ENCODE measurements at places on chromosomes 6 and 20.

DNA sequence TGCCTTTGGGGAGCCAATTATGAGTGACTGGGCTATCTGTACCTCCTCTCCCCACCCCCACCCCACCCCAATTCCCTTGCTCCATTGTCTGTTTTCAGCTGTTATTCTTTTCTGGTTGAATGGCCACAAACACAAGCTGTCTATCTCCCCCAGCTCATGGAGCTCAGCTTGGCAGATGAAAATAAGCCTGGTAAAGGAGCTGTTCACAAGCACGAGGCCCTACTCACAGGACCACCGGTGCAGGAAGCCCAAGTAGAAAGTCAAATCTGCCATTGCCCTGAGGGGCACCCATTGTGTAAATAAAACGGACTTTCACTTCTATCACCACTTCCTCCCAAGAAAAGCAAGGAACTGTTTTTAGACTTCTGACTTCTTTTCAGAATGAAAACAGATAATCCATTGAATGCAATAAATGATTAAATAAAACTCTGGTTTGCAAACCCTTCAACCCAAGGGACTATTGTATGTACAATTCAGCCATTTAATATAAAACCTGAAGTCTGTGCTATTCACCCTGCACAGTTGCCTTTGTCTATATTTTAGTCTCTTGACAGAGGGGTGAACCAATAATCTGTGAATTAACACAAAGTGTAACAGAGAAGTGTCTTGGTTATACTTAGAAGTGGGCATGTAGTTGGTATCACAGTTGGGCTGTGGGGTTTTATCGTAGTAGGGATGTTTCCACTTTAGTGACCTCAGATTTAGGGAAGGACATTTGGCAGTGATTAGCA, 27.7 kb downstream of the RIPOR2 start:
- DNase-seq: no peak

DNA sequence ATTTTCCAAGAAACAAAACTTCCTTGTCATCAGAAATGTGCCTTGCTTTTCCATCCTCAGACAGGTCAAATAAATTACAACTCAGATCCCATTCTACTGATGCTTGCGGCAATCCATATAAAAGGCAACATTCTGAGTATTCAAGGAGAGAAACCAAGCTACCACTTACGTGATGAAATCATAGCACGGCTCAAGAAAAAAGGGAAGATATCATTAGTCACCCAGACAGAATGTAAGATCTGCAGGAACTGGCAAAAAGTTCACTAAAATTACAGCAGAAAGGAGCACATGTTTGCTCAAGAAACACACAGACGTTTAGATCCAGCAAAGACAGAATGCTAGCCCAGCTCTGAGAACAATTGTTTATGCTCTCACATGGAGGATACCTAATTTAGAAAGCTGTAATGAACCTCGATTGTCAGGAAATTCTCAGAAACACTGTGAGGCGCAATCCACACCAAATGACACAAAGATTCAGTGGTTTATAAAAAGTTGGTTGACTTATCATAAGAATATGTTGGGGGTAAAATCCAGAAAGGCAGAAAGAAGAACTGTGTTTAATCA, 304.2 kb downstream of the ADGRG6 start:
- no peak for DNase-seq

GRCh38 chr20:34385464-34385863, 22.4 kb downstream of the ITCH start:
- DNase-seq: no peak

GRCh38 chr6:148565930-148566663, 180.7 kb upstream of the UST start:
- no peak for DNase-seq

- DNase-seq: no peak
Observed at GRCh38 chr6:137099689-137100403, 55.1 kb upstream of the IL20RA start.

- no peak for DNase-seq
Observed at GRCh38 chr6:161235776-161236633, 37.9 kb downstream of the AGPAT4 start.

GRCh38 chr6:131258816-131259476, 123.7 kb downstream of the AKAP7 start:
- DNase-seq: no peak

GRCh38 chr6:47034926-47035325, 7.2 kb downstream of the ADGRF1 start:
- no peak for DNase-seq

GRCh38 chr6:72554761-72555221, 67.1 kb upstream of the KCNQ5 start:
- no peak for DNase-seq

- DNase-seq: no peak
Observed at GRCh38 chr6:4885341-4885933, 109.2 kb downstream of the CDYL start.

GRCh38 chr6:16902502-16902901, 141.2 kb upstream of the ATXN1 start:
- no peak for DNase-seq

- DNase-seq: no peak
Observed at GRCh38 chr6:54846243-54846856, at the start of gene FAM83B. Gene FAM83B (plus strand): TSS chr6:54846771. CDS start chr6:54870247, 23,476 bp downstream.

DNA sequence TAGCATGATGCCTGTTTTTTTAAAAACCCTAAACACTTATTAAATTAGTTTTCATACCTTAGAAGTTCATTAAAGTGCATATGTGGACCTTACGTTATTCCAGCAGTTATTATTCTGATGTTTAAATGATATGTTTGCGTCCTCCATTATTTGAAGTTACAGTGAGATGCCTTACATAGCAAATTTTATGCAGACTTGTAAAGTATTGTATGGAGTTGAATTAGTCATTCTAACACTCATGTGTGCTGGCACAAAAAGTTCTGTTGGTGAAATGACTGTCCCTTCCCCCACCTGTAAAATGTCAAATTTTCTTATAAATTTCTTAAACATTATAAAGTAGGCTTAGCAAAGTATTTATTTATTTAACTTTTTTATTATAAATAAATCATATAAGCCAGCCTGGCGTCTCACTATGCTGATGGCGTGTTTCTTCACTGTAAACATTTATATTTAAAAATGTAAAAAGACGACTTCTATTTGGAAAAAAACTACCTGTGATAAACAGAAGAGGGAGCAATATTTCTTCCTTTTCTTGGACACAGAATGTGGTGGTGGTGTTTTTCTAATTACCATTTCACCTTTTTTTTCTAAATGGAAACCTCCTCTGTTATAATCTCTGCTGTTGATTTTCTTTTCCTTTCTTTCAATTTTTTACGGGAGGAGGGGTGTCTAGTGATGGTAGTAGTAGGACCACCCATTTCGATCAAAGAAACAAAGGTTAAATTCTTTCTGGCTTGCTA, 155.4 kb downstream of the RFPL4B start:
- no peak for DNase-seq

DNA sequence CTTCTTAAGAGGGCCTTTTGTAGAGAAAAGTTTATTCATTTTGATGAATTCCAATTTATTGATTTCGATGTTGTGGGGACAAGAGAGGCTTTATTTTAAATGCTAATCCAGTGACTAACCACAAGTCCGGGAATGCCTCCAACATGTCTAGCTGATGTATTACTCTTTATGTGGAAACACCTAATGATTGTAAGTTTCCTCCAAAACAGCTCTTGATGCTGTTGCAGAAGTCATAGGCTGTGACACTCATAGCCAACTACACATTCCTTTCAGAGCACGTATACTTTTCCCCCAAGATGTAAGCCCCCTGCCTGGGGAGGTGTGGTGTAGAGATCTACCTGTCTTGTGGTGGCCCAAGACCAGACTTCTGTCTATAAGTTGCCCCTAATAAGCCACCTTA, 61.3 kb upstream of the RNF24 start:
- DNase-seq: no peak

GRCh38 chr6:45916692-45917091, 99.0 kb downstream of the CLIC5 start:
- no peak for DNase-seq

GRCh38 chr6:112571488-112572270, 224.5 kb downstream of the RFPL4B start:
- DNase-seq: no peak

DNA sequence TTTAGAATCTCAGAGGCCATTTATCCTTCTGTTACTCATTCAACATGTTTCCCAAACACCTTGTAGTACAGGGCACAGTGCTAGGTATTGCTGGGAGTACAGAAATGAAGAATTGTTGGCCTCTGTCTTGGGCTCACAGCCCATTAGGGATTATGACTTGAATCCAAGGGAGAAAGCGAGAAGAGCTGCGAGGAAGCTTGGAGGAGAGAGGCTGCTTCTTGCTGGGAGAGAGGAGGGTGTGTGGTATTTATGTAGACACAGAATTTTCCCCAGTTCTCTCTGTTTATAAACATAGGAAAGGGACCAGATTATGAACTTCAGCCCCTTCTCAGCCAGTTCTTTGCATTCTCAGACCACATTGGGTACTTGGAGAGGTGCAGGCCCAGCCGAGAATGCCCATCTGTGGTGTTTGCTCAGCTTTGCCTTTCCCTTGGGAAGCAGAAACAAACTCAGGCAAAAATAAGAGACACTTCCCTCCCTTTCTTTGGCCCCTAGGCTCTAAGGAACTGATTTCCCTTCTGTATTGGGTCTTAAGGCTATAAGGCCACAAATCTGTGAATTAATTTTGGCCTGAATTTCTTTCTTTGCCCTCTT, 17.9 kb downstream of the CHMP4B start:
- DNase-seq: no peak

GRCh38 chr6:1287103-1287591, 24.8 kb upstream of the FOXQ1 start:
- DNase-seq: no peak

DNA sequence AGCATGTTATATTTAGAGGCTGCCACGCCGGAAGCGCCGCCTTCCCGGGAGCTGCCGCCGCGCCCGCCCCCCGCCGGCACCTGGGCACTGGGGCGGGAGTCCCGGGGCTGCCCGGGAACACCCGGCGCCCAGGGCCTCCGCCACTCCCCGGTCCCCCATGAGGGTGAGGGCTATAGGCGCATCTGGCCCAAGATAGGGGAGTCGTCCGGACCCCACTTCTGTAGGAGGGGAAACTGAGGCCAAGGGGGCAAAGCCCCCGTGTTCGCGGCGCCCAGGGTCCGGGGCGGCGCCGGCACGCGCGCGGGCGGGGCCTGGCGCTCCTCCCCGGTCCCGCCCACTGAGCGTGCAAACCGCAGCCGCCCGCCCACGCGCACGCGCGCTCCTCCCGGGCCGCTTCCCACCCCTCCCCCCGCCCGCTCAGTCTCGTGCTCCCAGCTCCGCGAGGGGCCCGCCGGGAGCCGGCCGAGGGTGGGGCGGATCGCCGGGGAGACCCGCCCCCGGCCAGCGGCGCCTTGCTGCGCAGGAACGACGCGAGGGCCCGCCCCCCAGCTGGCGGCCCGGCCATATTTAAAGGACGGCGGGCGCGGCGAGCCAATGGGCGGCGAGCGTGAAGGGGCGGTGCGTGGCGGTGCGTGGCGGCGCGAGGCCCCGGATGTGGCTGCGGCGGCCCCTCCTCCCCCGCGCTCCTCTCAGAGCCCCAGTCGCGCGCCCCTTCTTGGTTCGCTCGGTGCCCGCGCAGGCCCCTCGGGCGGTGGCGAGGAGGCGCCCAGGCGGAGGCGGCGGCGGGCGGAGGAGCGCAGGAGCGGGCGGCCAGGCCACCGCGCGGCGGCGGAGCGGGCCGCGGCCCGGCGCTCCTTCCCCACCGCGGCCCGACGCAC, at the start of gene LSM14B:
Gene LSM14B, plus strand, starts transcription at position 700 of the 878 bp plus-strand sequence. CDS start 192 bp downstream, outside the sequence.
- DNase-seq: peak; percentile 98

GRCh38 chr6:37636801-37637561, 60.7 kb downstream of the MDGA1 start:
- DNase-seq: no peak

DNA sequence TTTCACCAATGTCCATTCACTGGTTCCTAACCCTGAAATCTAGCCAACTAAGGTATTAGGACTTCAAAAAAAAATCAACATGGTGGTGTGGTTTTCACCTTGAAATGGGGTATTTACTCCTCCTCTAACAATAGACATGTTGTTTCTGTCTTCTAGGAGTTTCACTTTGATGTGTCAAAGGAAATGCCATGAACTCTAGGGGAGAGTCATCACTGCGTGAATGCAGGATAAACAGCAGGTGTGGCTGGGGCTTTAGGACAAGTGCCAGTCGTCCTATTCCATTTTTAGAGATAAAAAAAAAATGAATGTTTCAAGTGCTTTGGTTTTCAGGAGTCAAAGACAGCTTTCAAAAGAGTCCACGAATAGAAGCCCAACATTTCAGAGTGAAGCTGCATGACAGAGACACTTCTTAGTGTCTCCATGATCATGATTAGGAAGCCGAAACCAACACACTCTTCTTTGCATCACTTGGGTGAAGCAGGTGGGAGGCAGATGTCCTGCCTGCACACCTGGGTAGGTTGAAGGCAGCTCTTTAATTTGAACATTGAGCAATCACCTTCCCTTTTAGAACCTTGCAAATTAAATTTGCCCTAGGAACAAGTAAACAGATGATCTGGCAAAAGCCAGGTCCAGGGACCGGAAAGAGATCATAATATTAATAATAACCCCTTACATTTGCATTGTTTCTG, 328.5 kb upstream of the PRDM1 start:
- DNase-seq: no peak

GRCh38 chr6:15269011-15269410, 23.1 kb downstream of the JARID2 start:
- DNase-seq: no peak

DNA sequence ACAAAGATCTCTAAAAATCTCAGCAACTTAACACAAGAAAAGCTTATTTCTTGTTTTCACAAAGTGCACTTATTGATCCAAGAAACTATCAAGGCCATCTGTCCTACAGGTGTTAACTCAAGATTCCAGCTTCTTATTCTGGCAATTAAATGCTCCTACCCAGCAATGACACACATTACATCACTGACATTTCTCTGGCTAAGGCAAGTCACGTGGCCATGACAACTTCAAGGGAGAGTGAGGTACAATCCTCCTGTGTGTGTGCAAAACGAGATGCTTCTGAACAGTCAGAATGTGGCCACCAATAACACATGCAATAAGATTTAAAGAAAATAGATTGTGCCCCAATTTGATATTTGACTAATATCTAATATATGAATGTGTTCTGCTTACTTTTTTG, 169.3 kb upstream of the BTBD3 start:
- no peak for DNase-seq

DNA sequence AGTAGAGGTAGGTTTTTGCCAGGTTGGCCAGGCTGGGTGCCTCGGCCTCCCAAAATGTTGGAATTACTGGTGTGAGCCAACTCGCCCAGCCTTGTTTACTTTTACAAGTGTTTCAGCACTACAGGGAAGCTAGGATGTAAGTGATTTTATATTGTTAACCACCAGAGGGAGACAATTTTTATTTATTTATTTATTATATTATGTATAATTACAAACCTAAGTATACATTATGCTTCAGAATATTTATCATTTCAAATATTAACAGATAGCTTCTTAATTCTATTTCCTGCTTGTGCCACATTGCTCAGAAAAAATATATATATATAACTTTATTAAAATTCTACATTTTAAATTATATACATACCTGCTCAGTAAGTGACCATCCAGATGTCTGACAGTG, 9.8 kb downstream of the MMUT start:
- DNase-seq: no peak

DNA sequence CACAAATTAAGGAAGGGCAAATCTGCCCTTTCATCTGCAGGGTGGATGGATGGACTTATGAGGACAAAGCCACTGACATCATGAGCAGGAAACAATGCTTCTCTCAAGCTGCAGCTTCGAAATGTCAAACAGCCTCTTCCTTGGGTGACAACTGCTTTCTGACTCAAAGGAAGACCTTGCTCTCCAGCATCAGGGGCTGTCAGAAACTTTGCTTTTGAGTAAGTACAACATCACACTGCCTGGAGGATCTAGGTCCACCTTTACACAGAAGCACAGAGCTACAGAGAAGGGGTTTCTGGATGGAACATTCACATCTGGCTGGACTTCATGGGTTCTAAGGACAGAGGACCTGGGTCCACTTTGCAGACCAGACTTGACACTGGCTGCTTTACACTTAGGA, 5.9 kb downstream of the CST1 start:
- DNase-seq: no peak

GRCh38 chr6:145829102-145829501, 14.5 kb upstream of the FBXO30 start:
- DNase-seq: no peak

Measured in stimulated activated CD4-positive, alpha-beta T cell treated with anti-CD3 and anti-CD28 coated beads, Interleukin-4, amount 100 ng/mL, for 4 hours (primary cell).